ENCODE measurements at places on chromosomes 4 and X. TPM values are rescaled to one million over a fixed set of nuclear protein-coding genes. Genes with fewer than 3 reads are reported as not detected.
A peak's percentile ranks its signal among the peaks of the same experiment; 100 is the strongest.

Gene EGF
- 6.1 TPM for total RNA-seq

Gene SPANXB1
- 0.33 TPM for total RNA-seq

DNA sequence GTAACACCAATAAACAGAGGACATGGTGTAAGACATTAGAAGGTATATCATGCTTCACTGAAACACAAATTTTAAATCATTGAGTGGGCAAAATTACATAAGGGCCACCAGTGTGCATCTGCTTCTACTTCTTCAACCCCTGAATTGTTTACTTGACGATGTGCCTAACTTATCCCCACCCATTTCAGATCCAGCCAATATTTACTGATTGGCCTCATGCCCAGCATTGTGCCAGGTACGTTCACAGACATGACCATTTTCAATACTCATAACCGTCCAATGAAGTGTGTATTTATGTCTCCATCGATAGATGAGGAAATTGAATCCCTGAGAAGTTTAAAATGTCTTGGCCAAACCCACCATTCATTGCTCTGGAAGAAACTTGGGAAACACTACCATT, 208.3 kb upstream of the MID1 start:
- H3K4me3 ChIP-seq = no peak overlapping the region
- no peak overlapping the region for H3K27ac ChIP-seq
- H3K27me3 ChIP-seq = no peaks in the 10 kb centered on the region
- DNase-seq = peak; percentile 30
- H3K4me1 ChIP-seq = peaks cover 9% of the 10 kb centered on the region

GRCh38 chr4:168451331-168451730, 29.0 kb downstream of the DDX60L start:
- no peaks in the 10 kb centered on the region for H3K27me3 ChIP-seq
- no peak for DNase-seq
- no peak overlapping the region for H3K4me3 ChIP-seq

- no peaks in the 10 kb centered on the region for H3K27me3 ChIP-seq
- H3K27ac ChIP-seq = no peak overlapping the region
- no peak for DNase-seq
- H3K36me3 ChIP-seq = no peaks in the 10 kb centered on the region
- H3K4me1 ChIP-seq = no peaks in the 10 kb centered on the region
- no peak overlapping the region for H3K4me3 ChIP-seq
These were observed 134.4 kb downstream of the AKAP4 start for GRCh38 chrX:50066318-50066937.

All from PC-3 (cell line).